Activated T-helper 17 cell treated with anti-CD3 and anti-CD28 coated beads, Interleukin-2, amount 50 U/mL, for 72 hours (primary cell): ENCODE measurements at places on chromosomes 12 and 14. TPM values are rescaled to one million over a fixed set of nuclear protein-coding genes. Genes with fewer than 3 reads are reported as not detected.

Gene RHOJ
- not detected for total RNA-seq

DNA sequence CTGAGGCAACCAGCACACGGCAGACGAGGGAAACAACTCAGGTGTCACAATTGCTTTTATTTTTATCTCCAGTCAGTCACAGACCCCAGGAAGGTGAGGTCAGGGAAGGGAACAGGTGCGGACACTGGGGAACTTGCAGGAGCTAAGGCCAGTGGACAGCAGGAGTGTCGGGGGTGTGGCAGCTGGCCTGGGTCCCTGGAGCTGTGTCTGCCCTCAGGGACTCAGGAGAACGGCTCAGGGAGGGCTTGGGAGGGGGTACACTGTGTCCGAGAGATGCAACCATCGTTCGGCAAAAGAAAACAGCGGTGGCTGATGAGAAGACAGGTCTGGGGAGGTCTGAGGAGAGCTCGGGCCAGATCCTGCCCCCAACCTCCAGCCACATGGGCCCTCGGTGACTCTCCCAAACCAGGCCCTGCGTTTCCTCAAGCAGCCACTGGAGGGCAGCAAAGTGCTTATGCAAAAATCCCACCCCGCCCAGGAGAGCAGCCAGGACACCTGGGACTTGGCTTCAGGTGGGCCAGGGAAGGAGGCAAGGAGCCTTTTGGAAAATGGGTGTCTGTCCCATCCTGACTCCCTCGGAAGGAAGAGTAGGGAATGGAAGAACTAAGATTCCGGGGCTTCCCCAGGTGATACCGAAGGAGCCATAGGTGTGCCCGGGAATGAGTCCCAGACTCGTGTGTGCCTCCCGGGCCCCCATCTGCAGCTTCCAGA lies 24.1 kb upstream of the BCDIN3D start:
- no peaks in the 10 kb centered on the region for H3K36me3 ChIP-seq
- H3K27ac ChIP-seq, result no peak overlapping the region
- peak; percentile 84 for ATAC-seq
- H3K4me1 ChIP-seq, result no peaks in the 10 kb centered on the region

DNA sequence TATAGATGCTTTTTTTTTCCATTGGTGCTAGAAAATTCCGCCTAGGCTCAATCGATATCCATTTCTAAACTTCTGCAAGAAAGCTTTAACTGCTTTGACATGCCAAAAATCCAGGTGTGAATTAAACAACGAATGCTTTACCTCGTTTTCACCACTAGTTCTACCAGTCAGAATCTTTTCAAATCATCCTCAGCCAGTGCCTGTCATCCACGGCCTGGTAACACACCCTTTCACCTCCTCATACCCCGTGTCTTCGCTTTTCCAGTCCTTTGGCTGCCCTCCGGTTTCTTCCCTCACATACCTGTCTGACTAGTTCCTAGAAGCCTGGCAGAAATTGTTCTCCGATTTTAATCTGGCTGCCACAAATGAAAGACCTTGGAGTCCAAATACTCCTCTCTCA lies 1.4 kb upstream of the PHC1 start:
- no peak overlapping the region for H3K4me3 ChIP-seq
- peaks cover 7% of the 10 kb centered on the region for H3K4me1 ChIP-seq
- no peak for ATAC-seq
- H3K36me3 ChIP-seq, result no peaks in the 10 kb centered on the region

DNA sequence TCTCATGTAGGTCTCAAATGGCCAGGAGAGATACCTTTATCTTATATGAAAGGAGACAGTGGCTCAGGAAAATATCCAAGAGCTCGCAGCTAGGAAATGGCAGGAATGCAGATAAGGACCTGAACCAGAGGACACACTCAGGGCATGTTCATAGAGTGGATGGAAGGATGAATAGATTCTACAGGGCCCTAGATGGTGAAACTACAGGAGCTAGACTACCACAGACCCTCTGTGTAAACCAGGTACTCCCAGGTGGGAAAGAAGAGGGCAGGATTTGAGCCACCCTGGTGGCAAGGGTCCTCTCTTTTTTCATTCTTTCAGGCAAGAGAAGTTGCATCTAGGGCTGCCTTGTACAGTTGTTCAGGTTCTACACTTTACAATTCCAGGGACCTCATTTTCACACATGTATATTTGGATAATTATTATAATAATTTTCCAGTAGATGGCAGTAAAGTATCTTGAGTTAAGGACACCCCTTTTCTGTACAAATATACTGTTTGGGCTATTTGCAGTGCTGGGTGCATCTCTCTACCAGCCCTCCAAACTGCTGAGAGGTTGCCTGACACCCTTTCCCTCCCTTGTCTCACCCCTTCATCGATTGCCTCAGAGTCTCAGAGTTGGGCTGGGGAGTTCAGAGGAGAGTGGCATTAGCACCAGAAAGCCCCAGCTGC lies 10.5 kb upstream of the ZDHHC22 start:
- no peak overlapping the region for H3K27ac ChIP-seq
- H3K4me3 ChIP-seq, result no peak overlapping the region
- H3K27me3 ChIP-seq, result peaks cover 32% of the 10 kb centered on the region

GRCh38 chr14:62373944-62374343 lies 611.7 kb downstream of the SNAPC1 start:
- no peaks in the 10 kb centered on the region for H3K4me1 ChIP-seq
- no peak overlapping the region for H3K4me3 ChIP-seq
- H3K27me3 ChIP-seq, result no peaks in the 10 kb centered on the region
- ATAC-seq, result no peak
- no peaks in the 10 kb centered on the region for H3K36me3 ChIP-seq

GRCh38 chr12:75479963-75480461 lies 543 bp upstream of the GLIPR1 start:
- peaks cover 54% of the 10 kb centered on the region for H3K36me3 ChIP-seq
- H3K4me1 ChIP-seq, result peaks cover 45% of the 10 kb centered on the region
- peak; percentile 37 for ATAC-seq
- H3K27me3 ChIP-seq, result no peaks in the 10 kb centered on the region
- H3K4me3 ChIP-seq, result peak overlapping the region; percentile 97
- H3K27ac ChIP-seq, result peak overlapping the region; percentile 99

DNA sequence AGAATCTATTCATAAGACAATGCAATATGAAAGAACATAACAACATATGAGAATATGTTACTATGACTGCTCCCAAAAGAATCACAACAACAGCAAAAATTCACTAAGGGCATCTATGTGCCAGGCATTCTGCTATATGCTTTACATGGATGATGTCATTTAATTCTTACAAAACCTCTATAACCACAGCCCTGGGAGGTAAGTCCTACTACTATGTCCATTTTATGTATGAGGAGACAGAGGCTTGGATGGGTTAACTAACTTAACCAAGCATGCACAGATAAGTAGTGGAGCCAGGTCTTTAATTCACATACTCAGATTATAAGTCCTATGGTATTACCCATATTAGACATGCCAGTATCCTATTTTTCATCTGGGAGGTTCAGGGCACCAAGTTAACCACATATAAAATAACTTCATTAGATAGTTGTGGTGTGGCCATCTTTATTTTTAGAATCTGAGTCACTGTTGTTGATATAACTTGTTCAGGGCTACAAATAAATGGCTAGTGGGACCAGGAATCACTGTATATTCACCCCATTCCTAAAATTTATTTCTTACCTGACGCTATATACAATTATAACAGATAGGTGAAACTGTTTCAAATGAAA lies 33.2 kb upstream of the RAD51AP1 start:
- peaks cover 18% of the 10 kb centered on the region for H3K4me1 ChIP-seq
- H3K4me3 ChIP-seq, result no peak overlapping the region
- peaks cover 49% of the 10 kb centered on the region for H3K36me3 ChIP-seq
- ATAC-seq, result no peak
- H3K27me3 ChIP-seq, result no peaks in the 10 kb centered on the region

GRCh38 chr12:65532162-65532561 lies 253.7 kb downstream of the MSRB3 start:
- H3K27ac ChIP-seq, result no peak overlapping the region
- peaks cover 4% of the 10 kb centered on the region for H3K27me3 ChIP-seq
- no peaks in the 10 kb centered on the region for H3K36me3 ChIP-seq
- H3K4me3 ChIP-seq, result no peak overlapping the region
- no peak for ATAC-seq
